ENCODE measurements at places on chromosomes 2 and 18.

DNA sequence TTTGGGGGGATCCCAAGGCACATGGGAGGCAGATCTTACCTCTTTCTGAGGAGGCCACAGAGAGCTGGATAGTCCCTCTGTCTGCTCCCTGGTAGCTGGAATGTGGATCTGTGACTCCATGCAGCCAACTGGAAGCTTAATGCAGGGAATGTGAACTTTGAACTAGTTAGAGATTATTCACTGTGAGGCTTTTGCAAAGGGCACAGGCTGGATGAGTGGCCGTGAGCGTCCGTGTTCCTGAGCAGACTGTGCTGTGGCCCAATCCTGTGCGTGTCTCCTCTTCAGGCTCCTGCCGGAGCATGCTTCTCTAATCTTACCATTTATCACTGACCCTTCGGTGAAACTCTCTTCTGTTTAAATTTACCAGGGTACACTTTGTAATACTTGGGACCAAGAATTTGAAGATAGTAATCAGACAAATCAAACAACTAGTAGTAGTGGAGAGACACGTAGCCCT, 187.6 kb downstream of the PTPRM start:
- no peak for DNase-seq

- no peak for DNase-seq
These were observed 189.8 kb downstream of the TMEM18 start for GRCh38 chr2:487186-488079.

GRCh38 chr18:58046093-58046793, 2.2 kb downstream of the NEDD4L start:
- DNase-seq, result no peak

DNA sequence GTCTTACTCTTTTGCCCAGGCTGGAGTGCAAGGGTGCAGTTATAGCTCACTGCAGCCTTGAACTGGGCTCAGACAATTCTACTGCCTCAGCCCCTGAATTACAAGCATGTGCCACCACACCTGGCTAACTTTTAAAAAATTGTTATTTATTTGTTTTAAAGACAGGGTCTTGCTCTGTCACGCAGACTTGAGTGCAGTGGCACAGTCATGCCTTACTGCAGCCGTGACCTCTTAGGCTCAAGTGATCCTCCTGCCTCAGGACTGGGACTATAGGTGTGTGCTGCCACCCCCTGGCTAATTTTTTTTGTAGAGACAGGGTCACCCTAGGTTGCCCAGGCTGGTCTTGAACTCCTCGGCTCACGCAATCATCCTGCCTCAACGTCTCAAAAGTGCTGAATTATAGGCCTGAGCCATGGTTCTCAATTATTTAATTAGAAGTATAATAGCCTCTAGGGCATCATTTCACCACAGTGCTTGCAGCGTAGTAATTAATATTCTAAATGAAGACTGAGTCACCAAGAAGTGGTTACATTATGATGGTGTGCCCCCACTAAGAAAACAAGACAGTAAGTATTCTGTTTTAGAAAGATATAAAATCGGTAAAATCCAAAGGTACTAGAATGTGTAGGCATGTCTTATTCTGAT, 69.6 kb downstream of the EML4 start:
- DNase-seq, result no peak

DNA sequence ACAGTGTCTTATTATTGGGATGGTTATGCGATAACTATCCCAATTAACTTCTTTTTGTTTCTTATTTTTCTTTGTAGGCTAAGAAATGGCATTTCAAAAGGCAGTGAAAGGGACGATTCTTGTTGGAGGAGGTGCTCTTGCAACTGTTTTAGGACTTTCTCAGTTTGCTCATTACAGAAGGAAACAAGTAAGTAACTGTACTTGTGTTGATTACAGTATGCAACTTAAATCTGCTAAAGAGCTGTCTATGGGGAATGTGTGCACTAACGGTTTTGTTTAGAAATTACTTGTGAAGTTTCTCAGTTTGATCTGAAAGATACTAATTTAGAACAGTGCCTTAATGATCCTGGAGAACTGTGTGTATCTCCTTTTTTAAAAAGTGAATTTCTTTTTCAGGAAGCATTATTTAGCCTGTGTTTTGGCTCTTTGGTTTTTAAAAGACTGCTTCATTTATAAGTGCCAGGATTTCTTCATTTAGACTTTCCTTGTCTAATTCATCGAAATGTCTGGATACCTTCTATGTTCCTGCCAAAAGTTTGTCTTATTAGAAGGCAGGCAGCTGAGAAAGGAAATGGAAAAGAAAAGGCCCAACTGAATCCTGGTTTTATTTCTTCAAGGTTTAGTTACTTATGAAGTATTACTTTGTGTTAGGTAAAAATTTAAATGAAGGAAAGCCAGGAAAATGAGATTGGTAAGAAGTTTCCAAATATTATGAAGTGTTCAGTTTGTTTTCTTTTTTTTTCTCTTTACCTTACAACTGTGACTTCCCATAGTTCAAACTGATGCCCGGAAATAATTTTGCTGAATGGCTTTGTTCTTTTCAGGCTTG, 40.1 kb downstream of the GPD2 start:
- DNase-seq, result no peak

GRCh38 chr2:224793946-224794345, 77.8 kb upstream of the CCDC195 start:
- DNase-seq, result no peak

- DNase-seq, result no peak
These were observed 63.0 kb downstream of the ADNP2 start for GRCh38 chr18:80172056-80172455.

DNA sequence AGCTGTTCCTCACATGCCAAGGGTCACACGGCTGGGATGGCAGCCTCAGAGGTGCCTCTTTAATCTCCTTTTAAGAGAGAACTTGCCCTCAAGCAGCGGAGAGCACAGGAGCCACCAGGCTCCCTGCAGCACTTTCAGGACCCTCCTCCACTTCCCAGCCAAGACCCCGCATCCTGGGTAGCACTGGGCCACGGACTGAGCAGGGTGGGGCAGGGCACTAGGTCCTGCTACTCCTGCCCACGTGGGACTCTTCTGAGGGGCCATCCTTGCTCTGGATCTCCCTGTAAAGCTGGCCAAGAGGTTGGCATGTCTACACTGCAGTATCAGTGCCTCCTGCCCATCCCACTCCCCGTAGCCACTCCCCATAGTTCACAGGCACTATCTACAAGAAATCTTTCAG, 175.3 kb upstream of the GLI2 start:
- no peak for DNase-seq

All from cortex of kidney (tissue), 1 donor.